ENCODE measurements at places on chromosomes 13 and 19. TPM values are rescaled to one million over a fixed set of nuclear protein-coding genes. Genes with fewer than 3 reads are reported as not detected.

DNAJC15 gene
- 15.9 TPM for total RNA-seq

PGLYRP2 gene
- total RNA-seq = not detected

CACNG8 gene
- total RNA-seq = not detected

TUBA3C gene
- total RNA-seq = not detected

C19orf67 gene
- total RNA-seq = not detected

LILRB4 gene
- 10.3 TPM for total RNA-seq

ZNF772 gene
- total RNA-seq = 16.5 TPM

IRGC gene
- not detected for total RNA-seq

TMC4 gene
- 1.2 TPM for total RNA-seq

CADM4 gene
- 44.2 TPM for total RNA-seq

ZNF667 gene
- 4.6 TPM for total RNA-seq

PSG7 gene
- total RNA-seq = not detected

CACNG6 gene
- total RNA-seq = not detected

TRPC4 gene
- 0.67 TPM for total RNA-seq

DPP9 gene
- 43.6 TPM for total RNA-seq

ZNF468 gene
- 109 TPM for total RNA-seq

VSTM1 gene
- not detected for total RNA-seq

NLRP4 gene
- not detected for total RNA-seq

OR4F17 gene
- total RNA-seq = not detected

R3HDM4 gene
- total RNA-seq = 37.4 TPM

VSTM2B gene
- not detected for total RNA-seq

SLC8A2 gene
- total RNA-seq = not detected

CKM gene
- not detected for total RNA-seq

IGFL4 gene
- not detected for total RNA-seq

VN1R2 gene
- not detected for total RNA-seq

CYP2F1 gene
- not detected for total RNA-seq

ICAM4 gene
- total RNA-seq = 1.0 TPM

CEACAM3 gene
- not detected for total RNA-seq

ADPRHL1 gene
- 4.7 TPM for total RNA-seq

ACP4 gene
- total RNA-seq = not detected

YJEFN3 gene
- total RNA-seq = 0.55 TPM
